ENCODE measurements at places on chromosomes 5 and 9.

DNA sequence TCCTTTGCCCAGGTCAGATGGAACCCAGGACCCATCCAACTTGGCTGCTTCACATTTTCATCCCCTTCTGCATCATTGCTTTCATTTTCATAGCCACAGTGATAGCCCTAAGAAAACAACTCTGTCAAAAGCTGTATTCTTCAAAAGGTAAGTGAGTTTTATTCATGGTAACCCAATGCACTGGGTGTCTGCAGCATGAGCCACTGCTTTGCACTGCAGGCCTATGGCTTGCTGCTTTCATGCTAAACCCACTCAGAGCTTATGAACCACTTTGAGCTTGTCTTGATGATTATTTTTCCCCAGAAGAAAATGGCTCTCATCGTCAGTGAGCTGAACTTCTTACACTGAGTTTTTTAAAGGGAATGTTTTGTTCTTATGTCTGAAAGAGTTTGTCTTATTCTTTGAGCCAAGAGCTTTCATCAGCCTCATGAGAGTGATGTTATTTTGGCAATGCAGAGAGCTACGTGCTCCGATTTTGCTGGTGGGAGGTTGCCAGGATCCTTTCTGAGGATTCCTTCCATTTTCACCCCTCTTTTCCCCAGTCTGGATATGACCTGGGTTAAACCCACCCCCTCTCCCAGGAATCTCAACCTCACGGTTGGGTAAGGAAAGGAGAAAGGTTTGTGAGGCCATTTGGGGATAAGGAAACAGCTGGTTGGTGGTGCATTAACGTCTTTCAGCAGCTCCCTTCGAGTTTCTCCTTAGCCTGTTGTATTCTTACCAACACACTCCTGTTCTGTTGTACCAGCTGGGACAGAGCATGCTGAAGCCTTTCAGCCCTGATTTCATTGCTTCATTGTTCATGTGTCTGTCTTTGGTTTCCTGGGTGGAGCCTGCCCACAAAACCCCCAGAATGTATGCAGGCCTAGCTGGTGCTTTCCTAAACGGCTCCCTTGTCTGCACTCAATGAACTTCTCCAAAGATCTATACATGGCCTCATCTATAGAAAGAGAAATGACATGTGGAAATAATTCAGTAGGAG is 47.6 kb downstream of the PDCD1LG2 start:
- no peak for DNase-seq

GRCh38 chr5:136149891-136150290 is 17.2 kb downstream of the SMAD5 start:
- no peak for DNase-seq

DNA sequence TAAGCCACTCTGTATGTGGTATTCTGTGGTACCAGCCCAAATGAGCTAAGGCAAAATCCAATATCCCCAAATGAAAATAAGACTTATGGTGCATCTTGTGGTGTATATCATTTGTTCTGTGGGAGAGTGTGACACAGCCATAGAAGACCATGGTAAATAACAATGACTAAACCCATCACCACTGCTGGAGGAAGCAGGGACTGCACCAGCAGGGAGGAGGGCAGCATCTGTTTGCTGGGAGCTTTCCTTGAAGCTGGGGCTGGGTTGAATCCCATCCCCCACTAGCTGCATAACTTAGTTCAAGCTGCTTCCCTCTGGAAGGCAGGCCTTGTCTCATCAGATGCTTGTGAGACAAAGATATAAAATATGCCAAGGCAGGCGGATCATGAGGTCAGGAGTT is 14.2 kb downstream of the GADD45G start:
- no peak for DNase-seq

- no peak for DNase-seq
Observed at GRCh38 chr5:107365320-107366109, 305.2 kb downstream of the EFNA5 start.

- DNase-seq: no peak
Observed at GRCh38 chr9:8809741-8810140, 1010.2 kb upstream of the DMAC1 start.

Measured in NCI-H446 treated with DMSO at 0.1 percent for 48 hours (cell line).